Urinary bladder (tissue), 4 donors: ENCODE measurements at places on chromosomes 5 and 9. TPM values are rescaled to one million over a fixed set of nuclear protein-coding genes. Genes with fewer than 3 reads are reported as not detected.

DNA sequence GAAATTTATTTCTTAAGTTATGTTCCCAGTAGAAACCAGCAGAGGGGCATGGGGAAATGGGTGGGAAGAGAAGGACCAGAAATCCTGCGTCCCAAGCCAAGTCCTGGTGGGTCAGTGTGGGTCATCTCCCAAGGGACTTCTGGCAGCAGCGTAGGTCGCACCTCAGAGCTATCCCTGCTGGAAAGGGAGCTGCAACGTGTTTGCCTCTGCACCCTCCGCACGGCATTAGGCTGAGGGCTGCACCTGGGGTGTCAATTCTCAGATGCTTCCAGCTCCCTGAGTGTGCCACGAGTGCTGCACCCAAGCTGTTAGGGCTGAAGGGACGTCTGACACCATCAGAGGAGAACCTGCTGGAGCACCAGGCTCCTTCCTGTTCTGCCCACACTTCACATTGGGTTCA is 182.8 kb downstream of the CACNA1B start:
- no peak for DNase-seq

GRCh38 chr9:131714161-131714646 is 25.7 kb downstream of the RAPGEF1 start:
- no peak for DNase-seq

DNA sequence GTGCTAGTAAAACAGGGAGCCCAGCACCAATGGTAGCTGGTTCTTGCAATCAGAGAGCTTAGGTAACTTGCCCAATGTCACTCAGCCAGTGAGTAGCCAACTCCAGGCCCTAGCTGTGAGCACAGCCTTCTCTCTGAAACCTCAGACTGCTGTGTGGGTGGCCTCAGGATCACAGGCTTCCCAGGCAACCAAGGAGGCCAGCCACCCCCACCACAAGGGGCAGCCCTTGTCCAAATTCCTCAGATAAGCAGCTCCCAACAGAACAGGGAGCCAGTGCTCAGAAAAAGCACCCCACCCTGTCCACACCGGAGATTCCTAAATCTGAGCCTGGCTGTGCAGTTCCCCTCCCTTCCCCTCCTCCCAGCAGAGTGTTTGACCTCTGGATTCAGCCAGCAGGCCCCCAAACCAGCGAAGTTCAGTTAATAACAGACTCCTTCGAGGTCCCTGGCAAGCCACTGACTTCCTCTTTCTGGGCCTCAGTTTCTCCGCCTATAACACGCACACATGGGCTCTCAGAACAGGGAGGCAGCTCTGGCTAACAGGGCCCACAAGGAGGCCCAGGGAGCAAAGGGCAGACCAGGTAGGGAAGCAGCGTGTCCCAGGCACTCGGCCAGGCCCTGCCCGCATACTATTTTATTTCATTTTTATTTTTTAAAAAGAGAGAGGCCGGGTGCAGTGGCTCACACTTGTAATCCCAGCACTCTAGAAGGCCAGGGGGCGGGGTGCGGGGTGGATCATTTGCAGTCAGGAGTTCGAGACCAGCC is 2.7 kb downstream of the EEIG1 start:
- no peak for DNase-seq

The HRCT1 gene
- total RNA-seq = 0.42 TPM

DNA sequence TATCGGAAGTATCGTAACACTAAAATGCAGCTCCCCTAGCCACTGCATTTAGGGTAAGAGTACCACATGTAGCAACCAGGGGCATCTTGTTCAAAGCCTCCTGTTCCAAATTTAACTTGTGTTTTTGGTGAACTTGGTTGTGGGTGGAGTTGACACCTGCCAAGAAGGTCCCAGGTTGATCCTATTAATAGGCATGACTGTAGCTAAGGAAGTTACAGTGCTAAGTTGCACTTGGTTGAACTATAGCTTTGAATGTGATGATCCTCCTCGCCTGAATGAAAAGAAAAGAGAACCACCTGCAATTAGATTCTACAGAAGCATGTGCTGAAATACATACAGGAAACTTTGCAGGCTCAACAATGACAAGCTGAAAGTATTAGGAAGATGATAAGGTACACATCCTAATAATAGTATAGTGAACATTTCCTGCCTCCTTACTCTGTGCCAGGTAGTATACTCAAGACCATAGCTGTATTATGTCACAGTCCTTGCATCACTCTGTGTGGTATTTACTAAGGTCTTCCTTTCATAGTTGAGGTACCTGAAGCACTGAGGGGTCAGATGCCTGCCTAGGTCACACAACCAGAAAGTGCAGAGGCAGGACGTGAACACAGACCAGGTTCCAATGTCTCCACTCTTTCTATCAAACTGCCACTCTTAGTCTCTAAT is 64.5 kb upstream of the PIP5K1B start:
- DNase-seq = no peak

GRCh38 chr9:92729735-92730155 is 34.9 kb downstream of the BICD2 start:
- DNase-seq = no peak

- DNase-seq = no peak
These were observed 282.6 kb downstream of the IRX1 start for GRCh38 chr5:3878267-3878666.

DNA sequence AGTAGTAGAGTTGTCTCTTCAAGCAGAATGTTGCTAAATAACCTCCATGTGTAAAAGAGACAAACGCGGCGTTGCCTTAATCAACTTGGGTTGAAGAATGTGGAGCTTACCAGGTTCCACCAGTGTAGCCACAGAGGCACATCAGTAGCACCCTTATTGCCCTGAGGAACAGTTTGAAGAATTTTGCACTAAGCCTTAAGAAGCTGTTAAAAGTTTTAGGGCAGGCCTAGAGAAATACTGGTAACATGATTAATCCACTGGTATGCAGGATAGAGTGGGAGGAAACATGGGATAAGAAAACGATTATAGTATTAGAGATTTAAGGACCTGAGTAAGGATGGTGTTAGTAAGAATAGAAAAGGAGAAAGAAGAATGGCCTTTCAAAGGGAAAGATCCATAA is 100.6 kb downstream of the ZCCHC7 start:
- DNase-seq = no peak

- DNase-seq = no peak
These were observed 265.6 kb downstream of the PAPPA start for GRCh38 chr9:116419181-116419580.

DNA sequence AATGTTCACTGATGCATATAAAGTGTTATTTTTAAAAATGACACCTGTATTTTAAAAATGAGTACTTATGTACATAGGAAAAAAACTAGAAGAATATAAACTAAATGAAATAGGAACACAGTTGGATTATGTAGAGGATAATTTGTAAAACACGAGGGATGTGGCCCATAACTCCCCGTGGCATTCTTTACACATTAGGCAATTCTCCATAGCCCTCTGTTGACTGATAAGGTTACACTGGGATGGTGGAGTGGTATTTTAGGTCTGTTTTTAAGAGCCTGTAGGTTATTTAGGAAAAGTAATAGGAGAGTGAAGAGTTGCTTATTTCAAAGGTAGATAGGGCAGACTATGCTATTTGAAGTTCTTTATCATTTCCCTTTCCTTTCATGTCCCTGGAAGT is 1.8 kb downstream of the CAVIN4 start:
- no peak for DNase-seq

DNA sequence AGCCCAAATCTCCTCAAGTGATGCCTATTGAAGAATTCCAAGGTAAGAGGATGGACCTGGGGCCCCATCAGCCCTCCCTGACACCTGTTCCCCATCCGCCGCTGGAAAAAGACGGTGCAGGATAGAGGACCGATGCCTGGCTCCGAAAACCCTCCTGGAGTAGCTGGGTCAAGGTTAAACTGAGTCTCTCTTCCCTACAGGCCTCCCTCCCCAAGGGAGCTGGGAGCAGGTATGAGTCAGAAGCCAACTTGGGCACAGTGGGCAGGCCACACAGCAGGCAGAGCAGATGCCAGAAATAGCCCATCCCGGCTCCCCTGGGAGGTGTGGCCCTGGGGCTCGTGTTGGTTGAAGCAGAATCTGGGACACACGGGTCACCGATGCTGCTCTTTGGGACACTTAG is 75.6 kb downstream of the NTNG2 start:
- no peak for DNase-seq

- DNase-seq = no peak
These were observed 75.3 kb upstream of the MAST4 start for GRCh38 chr5:66520854-66521253.

DNA sequence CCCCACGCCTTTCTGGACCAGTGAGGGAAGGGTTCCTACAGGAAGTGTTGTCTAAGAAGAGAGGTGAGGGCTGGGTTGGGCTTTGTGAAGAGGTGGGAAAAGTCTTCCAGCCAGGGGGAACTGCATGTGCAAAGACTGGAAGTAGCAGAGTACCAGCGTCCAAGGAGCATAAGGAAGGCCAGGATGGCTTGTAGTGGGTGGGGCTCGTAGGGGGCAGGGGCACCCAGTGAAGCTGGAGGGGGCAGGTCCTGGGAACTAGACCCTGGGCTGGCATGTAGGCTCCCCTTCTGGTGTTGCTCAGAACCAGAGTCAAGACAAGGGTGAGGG is 20.4 kb downstream of the PRRX2 start:
- DNase-seq = no peak

DNA sequence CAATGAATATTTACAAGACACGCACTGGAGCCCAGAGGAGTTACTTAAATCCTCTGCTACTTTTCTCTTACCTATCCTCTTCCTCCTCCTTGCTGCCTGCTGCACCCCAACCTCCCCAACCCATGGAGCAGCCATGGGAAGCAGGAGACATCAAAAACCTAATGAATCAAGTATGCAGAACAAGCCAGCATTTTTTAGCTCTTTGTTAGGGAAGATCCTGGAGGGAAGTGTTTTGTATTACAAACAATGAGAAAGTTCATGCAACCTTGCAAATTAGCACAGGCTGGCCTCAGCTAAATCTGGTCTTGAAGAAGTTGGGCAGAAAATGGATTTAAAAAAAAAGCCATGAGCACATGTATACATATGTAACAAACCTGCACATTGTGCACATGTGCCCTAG is 498.8 kb downstream of the KIF4B start:
- DNase-seq = no peak

The SMIM32 gene
- total RNA-seq = not detected

The CDKN2B-AS1 gene
- 2.2 TPM for total RNA-seq

- no peak for DNase-seq
These were observed 42.3 kb upstream of the CLPTM1L start for GRCh38 chr5:1387059-1387755.

The LCN15 gene
- not detected for total RNA-seq

DNA sequence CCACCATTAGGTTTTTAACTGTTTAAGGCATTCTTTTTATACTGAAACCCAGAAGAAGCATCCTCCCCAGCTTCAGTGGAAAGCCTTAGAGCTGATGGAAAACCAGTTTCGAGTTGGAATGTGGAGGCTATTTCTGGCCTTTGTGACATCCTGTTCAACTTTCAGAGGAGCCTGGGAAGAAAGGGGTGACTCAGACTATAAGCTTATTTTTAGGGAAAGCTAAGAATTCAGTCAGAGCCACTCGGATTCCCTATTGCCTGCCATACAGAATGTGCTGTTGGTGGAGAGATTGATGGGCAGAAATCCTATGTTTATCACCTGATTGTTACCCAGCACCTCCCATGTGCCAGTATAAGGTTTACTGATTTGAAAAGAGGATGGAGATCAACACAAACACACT is 19.8 kb downstream of the PALM2AKAP2 start:
- DNase-seq = no peak

GRCh38 chr9:87810679-87811178 is 71.9 kb upstream of the SPATA31E1 start:
- DNase-seq = no peak

- no peak for DNase-seq
These were observed 480.8 kb downstream of the GADD45G start for GRCh38 chr9:90085633-90086032.

DNA sequence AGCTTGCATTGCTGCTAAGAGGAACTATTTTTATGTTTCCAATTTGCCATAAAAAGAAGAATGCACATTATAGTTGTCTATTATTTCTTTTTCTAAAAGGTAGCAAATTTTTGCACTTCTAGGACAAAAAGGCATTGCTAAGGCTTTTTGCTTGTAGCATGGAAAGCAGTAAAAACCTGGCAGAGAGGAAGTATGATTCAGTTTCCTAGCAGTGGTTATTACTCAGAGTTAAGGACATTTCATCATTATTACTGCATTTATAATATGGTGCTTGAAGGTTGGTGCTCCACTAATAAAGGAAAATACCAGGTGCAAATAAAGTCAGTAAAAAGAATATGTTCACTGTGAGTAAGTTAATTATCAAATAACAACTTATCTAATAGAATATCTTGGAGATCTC is 179.8 kb upstream of the PLPPR1 start:
- no peak for DNase-seq

The GZMA gene
- 1.4 TPM for total RNA-seq

DNA sequence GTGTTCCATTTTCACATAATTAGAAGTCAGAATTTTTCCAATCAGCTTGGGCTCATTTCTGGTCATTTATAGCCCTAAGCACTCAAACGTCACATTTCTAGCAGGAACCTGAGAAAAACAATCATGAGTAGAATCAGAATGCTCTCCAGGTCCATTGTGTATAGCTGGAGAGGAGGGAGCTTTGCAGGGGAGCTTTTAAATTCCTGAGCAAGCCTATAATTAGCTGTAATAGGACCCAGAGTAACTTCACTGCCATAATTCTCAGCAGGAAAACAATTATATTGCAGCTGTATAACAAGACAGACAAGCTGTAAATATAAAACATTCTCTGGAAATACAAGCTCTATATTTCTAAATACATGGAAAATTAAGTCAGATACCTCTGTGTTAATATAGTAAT is 637.6 kb upstream of the SGCD start:
- no peak for DNase-seq

DNA sequence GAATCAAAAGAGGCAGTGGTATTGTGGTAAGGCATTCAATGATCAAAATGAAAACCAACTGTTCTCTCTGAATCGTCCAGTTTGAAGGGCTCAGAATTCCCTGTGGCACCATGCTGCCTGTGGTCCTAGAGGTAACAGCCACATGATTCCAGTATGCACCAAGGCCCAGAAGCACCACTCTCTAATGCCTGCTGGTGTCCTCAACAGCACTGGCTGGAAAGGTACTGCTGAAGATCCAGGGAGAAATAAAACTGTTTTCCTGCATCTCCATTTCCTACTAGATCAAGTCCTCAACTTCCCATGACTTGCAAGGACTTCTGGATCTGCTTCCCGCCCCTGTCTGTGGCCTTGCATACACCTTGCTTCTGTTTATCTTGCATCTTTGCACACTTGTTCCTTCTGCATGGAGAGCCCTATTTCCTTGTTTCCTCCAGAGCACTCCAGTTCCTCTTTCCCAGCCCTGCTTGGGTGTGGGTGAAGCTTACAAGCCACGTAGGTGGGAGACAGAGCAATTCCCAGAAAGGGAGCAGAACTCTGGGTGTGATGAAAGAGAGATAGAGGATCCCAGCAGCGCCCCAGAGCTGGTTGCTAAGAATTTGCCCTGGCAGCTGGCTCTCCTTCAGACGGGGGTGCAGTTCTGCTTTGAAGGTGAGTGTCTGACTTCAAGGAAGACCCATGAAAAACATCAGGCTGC is 41.0 kb upstream of the EQTN start:
- no peak for DNase-seq

DNA sequence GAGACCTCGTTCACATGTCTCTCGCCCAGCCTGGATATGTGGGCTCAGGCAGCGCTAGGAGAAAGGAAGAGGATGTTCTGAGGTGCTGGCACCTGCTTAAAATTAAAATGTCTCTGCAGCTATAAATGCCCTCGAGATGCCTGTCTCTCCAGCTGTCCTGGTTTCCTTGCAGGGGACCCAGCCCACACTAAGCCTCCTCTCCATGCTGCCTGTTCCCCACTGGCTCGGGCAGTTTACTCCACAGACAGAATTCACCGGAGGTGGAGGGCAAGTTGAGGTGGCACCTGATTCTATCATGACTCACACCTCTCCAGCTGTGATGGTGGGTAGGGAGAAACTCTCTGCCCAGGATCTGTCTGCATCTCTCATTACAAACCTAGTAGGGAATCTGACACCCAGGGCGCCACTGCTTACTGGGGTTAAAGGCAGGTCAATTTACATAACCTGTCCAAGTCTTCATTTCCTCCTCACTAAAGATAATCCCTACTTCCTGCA is 420.9 kb downstream of the SPOCK1 start:
- no peak for DNase-seq
